Stimulated activated CD4-positive, alpha-beta T cell treated with anti-CD3 and anti-CD28 coated beads, Interleukin-1b, Interleukin-23, amount 100 ng/mL, for 4 hours (primary cell): ENCODE measurements at places on chromosomes 1 and 21.

GRCh38 chr1:241276391-241276790 is 80.6 kb downstream of the RGS7 start:
- no peak for DNase-seq

DNA sequence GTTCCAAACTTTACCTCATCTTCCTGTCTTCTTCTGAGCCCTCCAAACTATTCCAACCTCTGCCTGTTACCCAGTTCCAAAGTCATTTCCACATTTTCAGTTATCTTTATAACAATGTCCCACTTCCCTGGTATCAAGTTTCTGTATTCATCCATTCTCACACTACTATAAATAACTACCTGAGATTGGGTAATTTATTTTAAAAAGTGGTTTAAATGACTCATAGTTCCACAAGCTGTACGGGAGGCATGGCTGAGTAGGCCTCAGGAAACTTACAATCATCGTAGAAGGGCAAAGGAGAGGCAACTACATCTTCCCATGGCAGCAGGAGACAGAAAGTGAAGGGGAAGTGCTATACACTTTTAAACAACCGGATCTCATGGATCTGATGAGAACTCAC is 428.5 kb upstream of the RGS18 start:
- DNase-seq: no peak

DNA sequence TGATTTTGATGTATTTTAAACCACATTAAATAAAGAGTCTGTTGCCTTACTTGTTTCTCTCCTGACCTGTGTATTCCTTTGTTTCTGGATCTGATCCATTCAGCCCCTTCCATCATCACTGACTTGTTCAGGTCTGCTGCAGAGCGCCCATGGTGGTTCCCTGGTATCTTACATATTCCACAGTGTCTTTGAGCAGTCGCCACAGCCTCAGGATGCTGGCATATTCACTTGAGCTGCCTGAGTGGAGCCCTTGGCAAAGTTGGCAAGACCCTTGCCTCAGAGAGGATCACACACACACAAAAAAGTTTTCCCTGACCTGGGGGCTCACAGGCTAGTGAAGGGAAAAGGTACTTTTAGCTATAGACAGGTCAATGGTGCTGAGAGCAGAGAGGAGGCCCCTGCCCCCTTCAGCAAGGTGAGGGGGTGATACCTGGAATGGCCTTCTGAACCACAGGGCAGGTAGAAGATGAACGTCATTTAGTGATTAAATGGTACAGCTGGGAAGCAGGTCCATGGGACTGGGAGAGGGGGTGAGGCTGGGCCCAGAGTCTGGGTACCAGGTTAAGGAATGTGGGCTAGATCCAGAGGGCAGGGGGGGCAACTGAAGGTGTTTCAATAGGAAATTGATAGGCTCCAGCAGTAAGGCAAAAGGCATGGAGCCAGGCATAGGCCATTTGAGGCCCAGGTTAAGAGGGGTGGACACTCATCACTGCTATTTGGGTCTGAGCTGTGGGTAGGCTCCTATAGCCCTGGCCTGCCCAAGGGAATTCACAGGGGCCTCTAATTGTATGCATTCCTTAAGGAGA is 2.0 kb upstream of the CCDC28B start:
- DNase-seq: no peak

GRCh38 chr21:41953831-41954653 is at the start of gene C2CD2:
TSS of gene C2CD2 (minus strand) at chr21:41954018. CDS start at chr21:41953648, 370 bp downstream.
- DNase-seq: no peak

DNA sequence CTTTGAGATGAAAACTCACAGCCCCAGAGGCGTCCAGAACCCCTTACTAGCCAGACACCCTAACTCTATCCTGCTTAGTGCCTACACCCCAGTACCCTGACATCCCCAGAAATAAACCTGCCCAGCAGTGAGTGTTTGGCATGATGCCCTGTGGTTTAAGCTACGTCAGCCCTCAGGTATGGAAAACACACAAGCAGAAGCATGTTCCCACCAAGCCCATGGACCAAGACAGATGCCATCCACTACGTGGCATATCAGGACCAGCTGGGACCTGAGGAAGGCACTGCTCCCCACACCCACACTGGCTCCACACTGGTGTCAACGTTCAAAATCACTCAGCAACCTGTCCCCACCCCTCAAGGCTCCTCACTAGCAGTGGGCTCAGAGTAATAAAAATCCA is 116.4 kb downstream of the SYT2 start:
- no peak for DNase-seq

- no peak for DNase-seq
Observed at GRCh38 chr1:201069636-201070035, 42.6 kb downstream of the CACNA1S start.

- no peak for DNase-seq
Observed at GRCh38 chr1:71666609-71667008, 585.8 kb upstream of the ZRANB2 start.

- no peak for DNase-seq
Observed at GRCh38 chr1:155272466-155273342, 600 bp downstream of the CLK2 start.

DNA sequence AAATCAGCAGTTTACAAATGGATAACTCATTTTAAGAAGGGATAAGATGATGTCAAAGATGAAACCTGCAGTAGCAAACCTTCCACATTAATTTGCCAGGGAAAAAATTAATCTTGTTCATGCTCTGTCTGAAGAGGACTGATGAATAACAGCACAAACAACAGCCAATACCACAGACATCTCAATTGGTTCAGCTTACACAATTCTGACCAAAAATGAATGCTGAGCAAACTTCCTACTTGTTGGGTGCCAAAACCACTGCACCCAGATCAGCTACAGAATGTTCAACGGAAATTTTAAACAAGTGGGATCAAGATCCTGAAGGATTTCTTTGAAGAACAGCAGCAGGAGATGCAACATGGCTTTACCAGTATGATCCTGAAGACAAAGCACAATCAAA is 98.3 kb downstream of the COQ8A start:
- no peak for DNase-seq

- DNase-seq: no peak
Observed at GRCh38 chr1:15525050-15526020, 1.3 kb upstream of the DNAJC16 start.

DNA sequence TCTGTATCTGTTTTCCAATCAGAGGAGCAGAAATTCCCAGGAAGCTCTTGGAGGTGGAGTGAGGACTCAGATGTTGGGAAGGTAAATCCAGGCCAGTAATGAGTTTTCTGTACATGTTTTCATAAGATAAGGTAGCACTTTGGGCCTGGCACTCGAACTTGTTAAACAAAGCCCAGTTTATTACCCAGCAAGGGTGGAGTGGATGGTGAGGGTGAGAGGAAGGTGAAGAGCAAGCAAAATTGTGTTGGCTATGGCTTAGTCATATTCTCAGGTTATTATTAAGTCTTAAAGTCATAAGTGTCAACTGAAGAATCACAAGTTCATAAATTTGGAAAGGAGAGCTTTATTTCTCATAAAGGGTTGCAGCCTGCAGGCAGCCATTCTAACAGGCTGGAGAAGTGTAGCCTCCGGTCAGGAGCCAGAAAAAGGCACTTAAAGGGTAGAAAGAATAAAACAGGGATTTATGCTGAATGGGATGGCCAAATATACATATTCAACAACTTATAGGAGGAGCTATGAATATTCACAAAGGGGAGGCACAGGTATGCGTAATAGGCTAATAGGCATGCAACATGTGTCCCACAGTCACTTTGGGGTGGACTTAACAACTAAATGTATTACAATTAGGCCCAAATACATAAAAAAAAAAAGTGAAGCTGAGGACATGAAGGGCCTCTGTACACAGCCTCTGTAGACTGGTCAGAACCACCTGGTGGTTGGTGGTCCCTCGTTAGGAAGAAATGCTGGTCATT is 523.9 kb downstream of the LMO4 start:
- no peak for DNase-seq

DNA sequence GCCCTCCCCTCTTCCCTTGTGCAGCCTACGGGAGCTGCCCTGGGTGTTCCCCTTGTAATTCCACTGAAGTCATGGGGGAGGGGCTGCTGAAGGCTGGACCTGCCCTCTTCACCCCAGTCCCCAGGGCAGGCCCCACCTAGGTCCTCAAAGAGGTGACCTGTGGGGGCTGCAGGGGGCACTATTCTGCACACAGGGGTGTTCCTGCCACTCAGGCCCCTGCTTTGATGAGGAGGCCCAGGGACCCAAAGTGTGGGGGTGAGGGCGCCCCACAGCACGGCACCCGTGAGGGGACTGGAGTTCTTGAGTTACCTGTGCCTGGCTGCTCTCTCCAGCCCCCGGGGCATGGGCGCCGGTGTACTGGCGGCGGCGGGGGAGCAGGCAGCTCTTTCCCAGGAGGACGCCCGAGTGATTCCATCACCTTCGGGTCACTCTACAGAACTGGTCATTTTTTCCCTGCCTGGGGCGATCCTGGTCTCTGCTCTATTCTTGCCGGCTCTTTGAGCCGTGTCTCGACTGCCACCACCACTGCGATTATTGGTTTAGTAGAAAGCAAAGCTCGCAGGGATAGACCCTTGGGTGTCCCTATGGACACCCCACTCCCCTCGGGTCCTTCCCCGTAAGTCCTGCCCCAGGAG is 6.9 kb upstream of the PRDM16 start:
- DNase-seq: no peak

- DNase-seq: no peak
Observed at GRCh38 chr1:5814046-5814619, 178.1 kb downstream of the NPHP4 start.

DNA sequence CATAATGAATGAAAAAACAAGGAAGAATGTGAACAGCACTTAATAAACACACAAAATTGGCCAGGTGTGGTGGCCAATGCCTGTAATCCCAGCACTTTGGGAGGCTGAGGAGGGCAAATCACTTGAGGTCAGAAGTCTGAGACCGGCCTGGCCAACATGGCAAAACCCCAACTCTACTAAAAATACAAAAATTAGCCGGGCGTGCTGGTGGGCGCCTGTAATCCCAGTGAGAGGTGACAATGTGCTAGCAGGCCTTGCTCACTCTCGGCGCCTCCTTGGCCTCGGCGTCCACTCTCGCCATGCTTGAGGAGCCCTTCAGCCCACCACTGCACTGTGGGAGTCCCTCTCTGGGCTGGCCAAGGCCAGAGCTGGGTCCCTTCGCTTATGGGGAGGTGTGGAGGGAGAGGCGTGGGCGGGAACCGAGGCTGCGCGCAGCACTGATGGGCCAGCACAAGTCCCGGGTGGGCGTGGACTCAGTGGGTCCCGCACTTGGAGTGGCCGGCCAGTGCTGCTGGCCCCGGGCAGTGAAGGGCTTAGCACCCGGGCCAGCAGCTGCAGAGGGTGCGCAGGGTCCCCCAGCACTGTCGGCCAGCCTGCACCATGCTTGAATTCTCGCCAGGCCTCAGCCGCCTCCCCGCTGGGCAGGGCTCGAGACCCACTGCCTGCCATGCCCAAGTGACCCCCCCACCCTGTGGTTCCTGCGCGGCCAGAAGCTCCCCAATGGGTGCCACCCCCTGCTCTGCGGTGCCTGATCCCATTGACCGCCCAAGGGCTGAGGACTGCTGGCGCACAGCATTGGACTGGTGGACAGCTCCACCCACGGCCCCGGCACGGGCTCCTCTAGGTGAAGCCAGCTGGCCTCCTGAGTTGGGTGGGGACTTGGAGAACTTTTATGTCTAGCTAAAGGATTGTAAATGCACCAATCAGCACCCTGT is 30.6 kb upstream of the ATG4C start:
- no peak for DNase-seq

DNA sequence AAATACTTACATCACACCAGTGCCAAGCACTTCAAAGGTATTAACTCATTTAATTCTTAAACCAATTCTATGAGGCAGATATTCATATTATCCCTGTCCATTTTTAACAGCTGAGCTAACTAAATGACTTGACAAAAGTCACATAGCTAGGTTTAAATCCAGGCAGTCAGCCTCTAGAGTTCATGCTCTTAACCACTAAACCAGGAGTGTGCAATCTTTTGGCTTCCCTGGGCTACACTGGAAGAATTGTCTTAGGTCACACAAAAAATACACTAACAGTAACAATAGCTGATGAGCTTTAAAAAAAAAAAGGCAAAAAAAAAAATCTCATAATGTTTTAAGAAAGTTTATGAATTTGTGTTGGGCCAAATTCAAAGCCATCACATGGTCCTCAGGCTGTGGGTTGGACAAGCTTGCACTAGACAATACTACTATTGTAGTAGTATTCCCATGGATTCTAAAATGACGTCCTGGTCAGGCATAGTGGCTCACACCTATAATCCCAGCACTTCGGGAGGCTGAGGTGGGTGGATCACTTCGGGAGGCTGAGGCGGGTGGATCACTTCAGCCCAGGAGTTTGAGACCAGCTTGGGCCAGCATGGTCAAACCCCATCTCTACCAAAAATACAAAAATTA is 10.0 kb downstream of the UBR4 start:
- DNase-seq: no peak

GRCh38 chr1:30845904-30846290 is 62.7 kb downstream of the SDC3 start:
- DNase-seq: no peak

- no peak for DNase-seq
Observed at GRCh38 chr1:188988589-188988988, 1489.1 kb downstream of the BRINP3 start.

DNA sequence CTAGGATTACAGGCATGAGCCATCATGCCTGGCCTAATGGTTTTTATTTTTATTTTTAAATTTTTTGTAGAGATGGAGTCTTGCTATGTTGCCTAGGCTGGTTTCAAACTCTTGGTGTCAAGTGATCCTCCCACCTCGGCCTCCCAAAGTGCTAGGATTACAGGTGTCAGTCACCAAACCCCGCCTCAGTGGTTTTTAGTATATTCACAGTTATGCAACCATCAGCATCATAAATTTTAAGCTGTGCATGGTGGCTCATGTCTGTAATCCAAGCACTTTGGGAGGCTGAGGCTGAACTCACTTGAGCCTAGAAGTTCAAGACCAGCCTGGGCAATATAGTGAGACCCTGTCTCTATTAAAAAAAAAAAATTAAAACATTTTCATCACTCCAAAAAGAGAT is 28.6 kb downstream of the PIK3CD start:
- DNase-seq: no peak

- no peak for DNase-seq
Observed at GRCh38 chr1:204868340-204868700, 2.3 kb upstream of the NFASC start.

DNA sequence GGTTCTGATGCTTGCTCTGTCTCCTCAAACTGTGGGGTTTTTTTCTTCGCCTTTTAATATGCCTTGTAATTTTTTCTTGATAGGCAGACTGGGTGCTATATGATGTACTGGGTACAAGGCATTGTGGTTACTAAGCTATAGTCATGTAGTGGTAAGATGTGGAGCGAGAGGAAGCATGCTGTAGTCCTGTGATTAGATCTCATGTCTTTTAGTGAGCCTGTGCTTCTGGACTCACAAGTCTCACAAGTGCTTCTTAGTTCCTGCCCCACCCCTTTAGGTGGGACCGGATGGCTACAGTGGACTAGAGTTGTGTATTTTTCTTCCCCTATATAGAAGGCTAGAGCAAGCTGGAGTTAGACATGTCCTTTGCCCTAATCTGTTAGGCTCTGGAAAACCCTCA is 178.7 kb downstream of the DNM3 start:
- DNase-seq: no peak

- no peak for DNase-seq
Observed at GRCh38 chr1:6265151-6265550, 4.3 kb upstream of the GPR153 start.

GRCh38 chr21:42374864-42375499 is 8.6 kb upstream of the TFF1 start:
- DNase-seq: no peak
